Stimulated activated memory B cell treated with anti-CD40 and anti-IgM and Interleukin-4, amounts not matched to agents 10 μg/mL and 1 μg/mL and 100 μg/mL, for 72 hours (primary cell): ENCODE measurements at places on chromosomes 12 and 14.

GRCh38 chr14:90475298-90475697 is 78.5 kb downstream of the CALM1 start:
- ATAC-seq, result no peak

- peak; percentile 90 for ATAC-seq
Observed at GRCh38 chr12:3752096-3752709, 706 bp downstream of the CRACR2A start.

- ATAC-seq, result no peak
Observed at GRCh38 chr14:103019826-103020225, 37.5 kb downstream of the CDC42BPB start.

GRCh38 chr12:49529414-49529813 is 9.4 kb upstream of the KCNH3 start:
- no peak for ATAC-seq

GRCh38 chr14:56118611-56119181 is 485 bp downstream of the PELI2 start:
- ATAC-seq, result peak; percentile 53

DNA sequence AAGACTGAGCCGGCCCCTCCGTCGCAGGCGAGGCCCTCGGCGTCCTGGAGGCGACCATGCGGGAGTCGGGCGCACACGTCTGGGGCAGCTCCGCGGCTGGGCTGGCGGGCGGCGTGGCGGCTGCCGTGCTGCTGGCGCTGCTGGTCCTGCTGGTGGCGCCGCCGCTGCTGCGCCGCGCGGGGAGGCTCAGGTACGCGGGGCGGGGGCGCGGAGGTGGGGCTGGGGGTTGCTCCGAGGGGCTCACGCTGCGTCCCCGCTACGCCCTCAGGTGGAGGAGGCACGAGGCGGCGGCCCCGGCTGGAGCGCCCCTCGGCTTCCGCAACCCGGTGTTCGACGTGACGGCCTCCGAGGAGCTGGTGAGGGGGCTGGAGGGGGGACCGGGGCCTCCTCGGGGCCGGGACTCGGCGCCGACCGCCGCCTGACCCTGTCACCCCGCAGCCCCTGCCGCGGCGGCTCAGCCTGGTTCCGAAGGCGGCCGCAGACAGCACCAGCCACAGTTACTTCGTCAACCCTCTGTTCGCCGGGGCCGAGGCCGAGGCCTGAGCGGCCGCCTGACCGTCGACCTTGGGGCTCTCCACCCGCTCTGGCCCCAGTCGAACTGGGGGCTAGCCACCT is 7.8 kb downstream of the AMN start:
- ATAC-seq, result no peak

- ATAC-seq, result peak; percentile 100
Observed at GRCh38 chr12:103441437-103442181, 54.2 kb downstream of the C12orf42 start.

GRCh38 chr12:574475-575128 is 88.6 kb downstream of the NINJ2 start:
- ATAC-seq, result no peak

DNA sequence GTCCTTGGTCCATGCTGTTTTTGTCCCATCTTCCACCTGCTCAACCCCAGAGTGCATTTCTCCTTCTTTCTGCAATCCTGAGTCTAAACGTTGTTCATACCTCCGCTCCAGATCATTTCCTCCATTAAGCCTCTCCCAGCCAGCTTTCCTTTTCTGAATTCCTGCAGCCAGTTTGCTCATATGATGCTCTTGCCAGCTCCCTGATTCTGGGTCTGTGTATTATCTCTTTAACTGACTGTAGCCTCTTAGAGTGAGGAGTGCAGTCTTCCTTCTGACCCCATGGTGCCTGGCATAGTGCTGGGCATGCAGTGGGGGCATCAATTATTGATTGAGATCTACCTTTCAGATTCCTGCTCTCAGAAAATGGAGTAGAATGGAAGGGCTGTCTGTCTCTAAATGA is 11.5 kb upstream of the TBPL2 start:
- no peak for ATAC-seq

GRCh38 chr12:50196537-50196936 is 29.4 kb upstream of the CERS5 start:
- no peak for ATAC-seq

DNA sequence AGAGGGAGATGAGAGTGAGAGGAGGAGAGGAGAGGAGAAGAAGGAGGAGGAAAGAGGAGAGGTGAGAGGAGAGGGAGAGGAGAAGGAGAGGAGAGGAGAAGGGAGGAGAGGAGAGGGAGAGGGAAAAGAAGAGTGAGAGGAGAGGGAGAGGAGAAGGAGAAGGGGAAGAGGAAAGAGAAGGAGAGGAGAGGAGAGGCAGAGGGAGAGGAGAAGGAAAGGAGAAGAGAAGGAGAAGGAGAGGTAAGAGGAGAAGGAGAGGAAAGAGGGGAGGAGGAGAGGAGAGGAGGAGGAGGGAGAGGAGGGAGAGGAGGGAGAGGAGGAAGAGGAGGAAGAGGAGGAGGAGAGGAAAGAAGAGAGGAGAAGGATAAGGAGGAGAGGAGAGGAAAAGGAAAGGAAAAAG is 266.8 kb downstream of the ITPR2 start:
- no peak for ATAC-seq

DNA sequence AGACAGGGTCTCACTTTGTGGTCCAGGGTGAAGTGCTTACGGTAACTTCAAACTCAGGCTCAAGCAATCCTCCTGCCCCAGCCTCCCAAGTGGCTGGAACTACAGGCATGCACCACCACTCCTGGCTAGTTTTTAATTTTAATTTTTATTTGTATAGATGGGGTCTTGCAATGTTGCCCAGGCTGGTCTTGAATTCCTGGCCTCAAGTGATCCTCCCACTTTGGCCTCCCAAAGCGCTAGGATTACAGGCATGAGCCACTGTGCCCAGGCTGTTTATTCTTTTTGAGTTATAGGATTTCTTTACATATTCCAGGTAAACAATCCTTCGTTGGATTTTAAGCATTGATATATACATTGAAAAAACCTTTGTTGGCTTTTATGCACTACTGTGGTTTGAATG is 26.7 kb downstream of the SOCS2 start:
- ATAC-seq, result no peak

DNA sequence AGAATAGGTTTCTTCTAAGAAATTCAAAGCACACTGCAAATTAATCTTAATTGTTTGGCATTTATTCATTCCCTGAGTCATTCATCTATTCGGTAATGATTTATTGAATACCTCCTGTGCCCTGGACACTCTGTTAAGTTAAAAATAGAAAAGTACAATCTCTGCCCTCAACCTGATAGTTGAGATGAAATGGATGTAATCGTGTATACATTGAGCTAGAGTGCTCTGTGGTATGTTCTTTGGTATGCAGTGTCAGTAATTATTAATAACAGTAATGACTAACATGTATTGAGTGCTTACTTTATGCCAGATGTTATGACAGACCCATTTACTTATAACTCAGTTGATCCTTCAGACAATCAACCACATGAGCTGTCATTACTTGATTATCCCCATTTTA is 47.6 kb downstream of the UTP20 start:
- no peak for ATAC-seq

DNA sequence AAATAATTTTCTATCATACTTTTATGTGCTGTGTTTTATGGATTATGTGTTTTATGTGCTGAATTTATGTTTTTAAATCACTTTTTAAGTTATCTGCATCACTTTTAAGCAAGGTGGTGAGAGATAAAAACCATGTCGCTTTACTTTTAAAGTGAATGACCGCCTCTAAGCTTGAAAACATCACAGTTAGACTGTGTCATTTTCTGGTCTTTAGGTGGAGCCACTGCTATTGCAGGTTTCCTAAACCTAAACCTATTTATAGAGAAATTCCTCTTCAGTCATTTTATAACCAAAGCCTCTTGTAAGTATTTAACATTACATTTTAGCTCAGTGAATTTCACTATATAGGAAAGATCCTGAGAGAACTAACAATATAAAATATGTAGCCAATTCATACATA is 21.0 kb upstream of the MDM2 start:
- ATAC-seq, result no peak

GRCh38 chr12:71710276-71711125 is 24.6 kb downstream of the TMEM19 start:
- no peak for ATAC-seq

DNA sequence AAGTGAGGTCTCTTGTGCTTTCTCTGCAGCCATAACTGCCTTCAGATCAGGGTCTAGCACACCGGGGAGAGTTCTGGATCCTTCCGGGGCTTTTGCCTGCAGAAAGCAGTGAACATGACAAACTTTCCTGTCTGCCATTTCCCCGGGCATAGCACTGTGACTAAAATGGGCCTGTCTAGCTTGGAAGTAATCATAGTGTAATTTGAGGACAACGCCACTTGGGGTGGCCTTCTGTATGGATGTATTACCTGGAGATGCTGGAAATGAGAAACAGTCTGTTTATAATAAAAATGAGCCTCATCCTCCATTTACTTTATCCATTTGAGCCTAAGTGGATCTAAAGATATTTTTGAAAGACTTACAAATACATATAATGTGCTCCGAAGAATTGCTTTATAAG is 453.7 kb downstream of the VRK1 start:
- ATAC-seq, result no peak

DNA sequence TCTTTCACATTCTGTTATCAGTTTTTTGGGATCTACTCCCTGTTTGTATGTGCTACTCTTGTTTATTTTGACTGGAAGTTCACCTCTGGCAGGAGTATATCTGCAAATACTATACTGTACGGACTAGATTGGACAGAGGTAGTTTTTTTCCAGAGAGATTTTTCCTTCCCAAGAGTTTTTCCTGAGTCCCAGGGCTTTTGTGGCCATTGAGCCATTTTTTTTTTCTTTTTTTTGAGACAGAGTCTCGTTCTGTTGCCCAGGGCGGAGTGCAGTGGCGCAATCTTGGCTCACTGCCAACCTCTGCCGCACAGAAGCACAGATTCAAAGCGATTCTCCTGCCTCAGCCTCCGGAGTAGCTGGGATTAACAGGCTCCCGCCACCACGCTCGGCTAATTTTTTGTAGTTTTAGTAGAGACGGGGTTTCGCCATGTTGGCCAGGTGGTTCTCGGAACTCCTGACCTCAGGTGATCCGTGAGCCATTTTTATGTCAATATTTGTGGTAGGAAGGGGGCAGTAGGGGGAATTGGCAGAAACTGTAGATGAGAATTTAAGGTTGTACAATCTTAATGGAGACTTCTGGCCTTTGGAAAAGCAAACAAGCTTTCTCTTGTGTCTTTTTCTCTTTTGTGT is 19.4 kb downstream of the KTN1 start:
- no peak for ATAC-seq
